ENCODE measurements at places on chromosomes 4 and X.

GRCh38 chr4:49044270-49044669 is 58.2 kb downstream of the CWH43 start:
- no peak for DNase-seq

GRCh38 chr4:184955636-184956035 is 62.7 kb upstream of the HELT start:
- no peak for DNase-seq

- no peak for DNase-seq
Observed at GRCh38 chr4:16894406-16894805, 4.0 kb downstream of the LDB2 start.

- no peak for DNase-seq
Observed at GRCh38 chr4:122930862-122931261, 8.5 kb upstream of the NUDT6 start.

GRCh38 chr4:54218736-54219135 is 10.4 kb upstream of the PDGFRA start:
- DNase-seq = no peak
